ENCODE measurements at places on chromosomes 11 and 22.

GRCh38 chr22:39574779-39575551 lies 4.4 kb downstream of the CACNA1I start:
- DNase-seq: peak; percentile 21

GRCh38 chr22:23137905-23138561 lies 3.8 kb downstream of the RSPH14 start:
- DNase-seq: no peak

- no peak for DNase-seq
These were observed 4.7 kb upstream of the RANBP1 start for GRCh38 chr22:20111045-20111688.

- no peak for DNase-seq
These were observed 5.2 kb downstream of the DGAT2 start for GRCh38 chr11:75773595-75774353.

DNA sequence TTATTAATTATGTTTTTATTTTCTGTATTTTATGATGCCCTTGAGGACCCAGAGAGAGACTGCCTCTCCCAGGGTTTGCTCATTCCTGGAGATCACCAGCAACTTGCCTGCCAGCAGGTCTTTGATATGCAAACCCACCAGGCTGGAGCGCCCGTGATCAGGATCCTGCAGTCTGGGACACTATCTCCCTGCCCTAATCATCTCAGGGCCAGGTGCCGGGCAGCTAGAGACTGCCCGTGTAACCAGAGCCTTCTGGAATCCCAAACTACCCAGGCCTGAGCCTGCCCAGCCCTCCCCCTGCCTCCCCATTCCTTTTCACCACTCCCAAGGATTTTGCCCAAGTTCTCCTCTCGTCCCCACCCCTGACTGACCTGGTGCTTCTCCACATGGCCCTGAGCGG lies 52.2 kb upstream of the B3GAT1 start:
- no peak for DNase-seq

DNA sequence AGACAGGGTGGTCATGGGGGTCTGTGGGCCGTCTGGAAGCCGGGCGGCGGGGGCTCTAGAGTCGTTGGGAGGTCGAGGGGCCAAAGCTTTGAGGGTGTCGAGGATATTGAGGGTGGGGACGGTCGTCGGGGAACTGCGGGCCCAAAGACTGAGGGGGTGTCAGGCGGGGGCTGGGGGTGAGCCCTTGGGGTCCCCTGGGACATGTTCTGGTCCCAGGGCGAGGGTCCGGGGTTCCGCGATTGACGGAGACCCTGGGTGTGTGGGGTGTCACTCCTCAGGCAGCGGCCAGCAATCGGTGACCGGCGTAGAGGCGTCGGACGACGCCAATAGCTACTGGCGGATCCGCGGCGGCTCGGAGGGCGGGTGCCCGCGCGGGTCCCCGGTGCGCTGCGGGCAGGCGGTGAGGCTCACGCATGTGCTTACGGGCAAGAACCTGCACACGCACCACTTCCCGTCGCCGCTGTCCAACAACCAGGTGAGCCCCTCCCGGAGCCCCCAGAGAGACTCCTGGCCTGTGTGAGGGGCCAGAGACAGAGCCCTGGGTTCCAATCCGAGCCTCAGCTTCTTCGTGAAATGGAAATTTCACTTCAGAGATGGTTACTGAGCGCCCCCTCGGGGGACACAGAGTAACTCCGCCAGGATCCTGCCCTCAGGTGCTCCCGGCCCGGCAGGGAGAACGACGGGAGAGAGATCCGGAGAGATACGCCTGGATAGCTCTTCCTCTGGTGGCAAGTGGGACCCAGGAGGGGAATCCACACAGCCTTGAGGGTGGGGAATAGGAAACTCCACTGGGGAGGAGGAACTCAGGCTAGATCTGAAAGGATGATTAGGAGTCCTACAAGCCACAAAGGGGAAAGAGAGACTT lies 714 bp downstream of the SDF2L1 start:
- DNase-seq: no peak

GRCh38 chr22:38674888-38675287 lies 6.9 kb upstream of the TOMM22 start:
- DNase-seq: no peak

- no peak for DNase-seq
These were observed 865.3 kb downstream of the TBC1D22A start for GRCh38 chr22:47627556-47628253.

Data from GOT3 (cell line).